ENCODE measurements at places on chromosomes 7 and 10. TPM values are rescaled to one million over a fixed set of nuclear protein-coding genes. Genes with fewer than 3 reads are reported as not detected.

DNA sequence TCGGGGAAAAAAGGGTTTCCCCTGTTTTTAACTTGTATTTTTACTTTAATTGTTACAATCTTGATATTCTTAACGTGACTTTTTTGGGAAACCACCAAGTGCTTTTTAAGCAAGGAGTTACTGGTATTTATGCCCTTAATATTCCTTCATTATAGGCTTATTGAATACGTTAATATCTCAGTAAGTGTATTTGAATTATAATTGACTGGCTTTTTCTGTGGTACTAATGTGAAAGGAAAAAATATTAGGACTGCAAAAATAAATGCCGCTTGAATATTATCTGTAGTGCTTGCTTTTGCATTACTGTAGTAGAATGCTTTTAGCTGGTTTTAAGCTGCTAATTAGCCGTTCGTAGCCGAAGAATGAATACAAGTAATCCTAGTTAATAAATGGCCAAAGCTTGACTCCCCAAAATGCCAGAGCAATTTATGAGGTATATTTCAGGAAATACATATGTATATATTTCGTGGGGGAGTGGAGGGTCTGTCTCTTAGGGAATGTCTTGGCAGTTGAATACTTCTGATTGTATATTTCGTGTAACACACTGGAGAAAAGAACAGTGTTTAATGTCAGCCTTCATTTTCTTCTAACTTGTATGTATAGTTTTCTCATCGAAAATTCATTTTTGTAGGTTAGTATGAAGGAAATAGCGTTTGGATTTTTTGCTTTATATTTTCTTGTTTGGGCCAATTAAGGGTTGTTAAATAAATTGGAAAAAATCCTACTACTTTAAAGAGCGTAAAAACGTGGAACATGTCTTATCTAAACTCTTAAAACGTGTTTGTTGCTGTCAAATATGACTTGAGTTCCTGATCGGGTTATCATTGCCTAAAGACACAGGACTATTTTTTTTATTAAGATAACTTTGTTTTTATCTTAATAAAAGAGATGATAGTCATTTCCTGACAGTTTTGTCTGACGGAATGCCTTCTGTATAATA is 1.5 kb downstream of the PDCD4 start:
- no peak for DNase-seq

- DNase-seq = no peak
Observed at GRCh38 chr7:100826514-100827329, 601 bp downstream of the EPHB4 start.

The MDFIC gene
- total RNA-seq = 20.7 TPM

- no peak for DNase-seq
Observed at GRCh38 chr10:12154516-12154915, 25.0 kb downstream of the SEC61A2 start.

GRCh38 chr10:30011396-30011795 is 48.0 kb downstream of the JCAD start:
- DNase-seq = no peak

The CLCN1 gene
- not detected for total RNA-seq

- DNase-seq = no peak
Observed at GRCh38 chr7:107703219-107703618, 40.7 kb upstream of the CBLL1 start.

- DNase-seq = no peak
Observed at GRCh38 chr10:125158601-125159485, 1.5 kb downstream of the CTBP2 start.

The DLX5 gene
- total RNA-seq = 0.51 TPM

The C7orf57 gene
- total RNA-seq = 0.06 TPM

DNA sequence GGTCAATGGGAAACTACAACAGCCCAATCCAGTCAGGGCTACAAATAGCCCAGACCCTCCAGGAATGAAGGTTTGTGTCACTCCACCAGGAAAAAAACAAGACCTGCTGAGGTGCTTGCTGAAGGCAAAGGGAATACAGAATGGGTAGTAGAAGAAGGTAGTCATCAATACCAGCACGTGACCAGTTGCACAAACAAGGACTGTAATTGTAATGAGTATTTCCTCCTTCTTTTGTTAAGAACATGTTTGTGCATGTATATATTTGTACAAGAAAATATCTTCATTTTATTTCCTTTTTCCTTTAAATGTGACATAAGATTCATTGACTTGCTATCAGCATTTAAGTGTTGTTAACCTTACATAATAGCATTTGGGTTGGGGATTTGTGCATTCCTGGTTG is 229.3 kb downstream of the IMMP2L start:
- DNase-seq = no peak

The SPOCK2 gene
- 0.29 TPM for total RNA-seq

The EPHA1 gene
- total RNA-seq = not detected

DNA sequence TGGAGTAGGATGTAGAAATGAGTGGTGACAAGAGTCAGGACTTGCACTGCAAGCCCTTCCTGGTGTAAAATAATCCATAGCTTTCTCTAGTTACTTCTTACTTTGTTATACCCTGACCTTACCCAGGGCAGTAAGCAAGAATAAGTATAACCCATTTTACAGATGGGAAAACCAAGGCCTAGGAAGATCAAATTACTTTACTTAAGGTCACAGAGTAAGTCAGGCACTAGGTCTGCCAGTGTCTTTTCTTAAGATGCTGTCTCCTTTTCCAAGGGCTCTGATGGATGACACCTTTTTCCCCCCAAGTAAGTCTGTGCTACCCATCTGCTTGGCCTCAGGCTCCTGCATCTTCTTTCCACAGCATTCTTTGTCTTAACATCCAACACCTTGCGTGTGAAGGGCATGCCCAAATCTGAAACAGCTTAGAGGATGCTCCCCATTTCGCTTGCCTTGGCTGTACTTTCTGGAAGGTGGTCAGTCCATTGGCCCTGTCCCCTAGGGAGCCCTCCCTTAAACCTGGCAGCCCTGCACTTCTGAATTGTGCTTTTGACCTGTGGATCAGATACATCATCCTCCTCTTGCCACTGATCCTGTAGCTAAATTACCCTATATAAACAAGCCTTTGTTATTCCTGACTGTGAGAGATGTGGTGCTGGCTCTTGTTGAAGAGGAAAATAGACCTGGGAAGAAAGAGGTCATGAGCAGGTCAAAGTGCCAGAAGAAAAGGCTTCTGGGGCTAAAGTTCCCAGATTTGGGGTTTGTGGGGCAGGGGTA is 168.6 kb downstream of the LRMDA start:
- no peak for DNase-seq

- no peak for DNase-seq
Observed at GRCh38 chr10:46559231-46559671, 2.8 kb upstream of the GPRIN2 start.

DNA sequence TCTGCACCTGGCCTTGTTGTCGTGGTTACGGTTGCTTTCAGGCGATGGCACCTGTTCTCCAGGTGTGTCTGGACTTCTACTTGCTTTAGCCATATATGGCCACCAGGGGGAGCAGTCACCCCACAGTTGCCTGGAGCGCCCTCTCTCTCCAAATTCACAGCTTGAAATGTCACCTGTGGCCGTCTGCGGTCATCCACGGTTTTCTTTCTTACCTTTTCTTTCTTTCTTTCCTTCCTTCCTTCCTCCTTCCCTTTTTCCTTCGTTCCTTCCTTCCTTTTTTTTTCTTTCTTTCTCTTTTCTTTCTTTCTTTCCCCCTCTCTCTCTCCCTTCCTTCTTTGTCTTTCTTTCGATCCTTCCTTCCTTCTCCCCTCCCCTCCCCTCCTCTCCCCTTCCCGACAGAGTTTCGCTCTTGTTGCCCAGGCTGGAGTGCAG is 150.5 kb upstream of the VKORC1L1 start:
- peak; percentile 41 for DNase-seq

GRCh38 chr7:69602522-69602921 is 4.2 kb downstream of the AUTS2 start:
- DNase-seq = no peak

GRCh38 chr7:154842591-154842990 is 160.3 kb downstream of the PAXIP1 start:
- DNase-seq = peak; percentile 88

GRCh38 chr7:112987171-112987570 is 99.5 kb downstream of the GPR85 start:
- no peak for DNase-seq

- DNase-seq = no peak
Observed at GRCh38 chr7:39666562-39666961, 43.2 kb downstream of the RALA start.

The NAT16 gene
- not detected for total RNA-seq

The INHBA gene
- 2.2 TPM for total RNA-seq

GRCh38 chr7:63025815-63026214 is 972.8 kb upstream of the ZNF722 start:
- DNase-seq = no peak

- DNase-seq = no peak
Observed at GRCh38 chr10:30823651-30824050, 194.1 kb upstream of the LYZL2 start.

The UNCX gene
- not detected for total RNA-seq

The KIF20B gene
- total RNA-seq = 19.6 TPM

- peak; percentile 45 for DNase-seq
Observed at GRCh38 chr10:109966961-109967738, 40.6 kb upstream of the ADD3 start.

DNA sequence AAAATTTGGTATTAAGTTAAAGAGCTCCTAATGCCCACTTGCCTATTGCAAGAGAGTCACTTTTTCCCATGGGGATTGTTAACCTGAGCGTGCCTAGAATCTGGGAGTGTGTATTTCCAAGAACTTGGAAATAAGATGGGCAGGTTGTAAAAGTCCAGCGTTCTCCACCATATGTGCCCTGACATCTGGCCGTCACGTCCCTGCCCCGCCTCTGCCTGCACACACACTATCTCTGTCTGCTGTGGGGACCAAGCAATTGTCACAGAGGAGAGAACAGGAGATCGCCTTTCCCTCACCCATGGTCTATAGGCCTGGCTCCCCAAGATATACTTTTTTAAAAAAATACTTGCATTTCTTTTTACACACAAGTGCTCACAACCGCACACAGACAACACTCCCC is 396.5 kb upstream of the PFKP start:
- DNase-seq = no peak

DNA sequence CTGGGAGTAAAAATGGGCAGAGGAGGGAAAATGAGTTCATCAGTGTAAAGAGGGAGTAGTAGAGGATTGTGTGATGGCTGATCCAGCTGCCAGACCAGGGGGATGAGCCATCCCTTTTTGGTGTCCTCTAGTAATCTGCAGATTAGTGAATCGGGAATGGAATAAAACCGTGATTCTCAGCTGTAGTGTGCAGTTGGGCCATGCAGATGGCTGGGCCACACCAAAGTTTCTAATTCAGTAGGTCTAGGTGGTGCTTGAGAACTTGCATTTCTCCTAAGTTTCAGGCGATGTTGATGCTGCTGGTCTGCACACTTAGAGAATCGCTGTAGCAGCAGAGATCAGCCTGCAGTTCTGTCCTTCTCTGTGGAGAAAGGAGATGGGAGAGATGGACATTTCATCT is 22.7 kb downstream of the PDCD11 start:
- DNase-seq = no peak

DNA sequence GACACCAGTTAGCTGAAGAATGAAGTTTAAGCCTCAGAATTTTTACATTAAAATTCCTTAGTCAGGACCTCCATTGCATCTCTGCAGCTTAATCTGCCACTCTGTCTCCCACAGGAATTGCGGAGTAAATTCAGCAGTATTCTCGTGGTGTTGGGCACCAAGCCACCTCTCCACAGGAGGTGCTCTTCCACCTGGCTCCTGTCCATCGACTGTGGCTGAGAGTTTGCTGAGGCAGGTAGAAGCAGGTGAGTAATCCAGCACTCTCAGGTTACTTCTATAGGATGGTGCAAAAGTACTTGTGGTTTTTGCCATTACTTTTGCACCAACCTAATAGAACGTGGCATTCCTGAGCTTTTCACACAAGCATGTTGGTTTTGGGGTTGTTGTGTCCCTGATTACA is 134.1 kb downstream of the GFRA1 start:
- no peak for DNase-seq

The STEAP2 gene
- 5.8 TPM for total RNA-seq

The C10orf62 gene
- not detected for total RNA-seq

DNA sequence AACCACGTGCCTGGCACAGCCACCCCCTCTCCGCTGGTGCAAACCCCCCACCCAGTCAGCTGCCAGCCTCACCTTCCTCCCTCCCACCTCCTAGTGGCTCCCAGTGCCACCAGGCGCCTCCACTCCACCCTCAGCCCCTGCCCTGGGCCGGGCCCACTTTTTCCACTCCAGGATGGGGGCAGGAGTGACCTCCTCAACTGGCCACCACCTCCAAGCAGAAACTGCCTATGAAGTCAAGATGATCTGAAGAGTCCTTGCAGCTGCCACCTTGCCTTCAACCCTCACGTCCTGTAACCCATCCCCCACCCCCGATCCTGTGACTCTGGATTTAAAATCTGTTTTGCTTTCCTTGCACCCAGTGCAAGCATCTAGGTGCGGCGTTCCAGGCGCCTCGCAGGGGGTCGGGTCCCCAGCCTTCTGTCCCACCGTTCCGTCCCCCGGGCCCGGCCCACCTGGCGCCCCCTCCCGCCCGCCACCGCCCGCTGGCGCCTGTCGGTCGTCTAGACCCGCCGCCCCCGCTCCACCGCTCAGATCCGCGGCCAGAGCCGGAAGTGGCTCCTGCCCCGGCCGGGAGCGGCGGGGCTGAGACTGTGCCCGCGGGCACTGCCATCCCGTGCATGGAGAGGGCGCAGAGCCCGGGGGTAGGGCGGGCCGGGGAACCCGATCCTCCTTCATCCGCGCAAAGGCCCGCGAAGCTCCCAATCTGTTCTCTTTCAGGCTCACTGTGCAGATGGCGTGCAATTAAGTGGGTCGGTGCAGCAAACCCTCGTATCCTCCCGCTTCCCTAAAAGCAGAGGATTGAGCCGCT is 51.2 kb upstream of the GTF2I start:
- peak; percentile 60 for DNase-seq

The OR2A7 gene
- total RNA-seq = not detected

DNA sequence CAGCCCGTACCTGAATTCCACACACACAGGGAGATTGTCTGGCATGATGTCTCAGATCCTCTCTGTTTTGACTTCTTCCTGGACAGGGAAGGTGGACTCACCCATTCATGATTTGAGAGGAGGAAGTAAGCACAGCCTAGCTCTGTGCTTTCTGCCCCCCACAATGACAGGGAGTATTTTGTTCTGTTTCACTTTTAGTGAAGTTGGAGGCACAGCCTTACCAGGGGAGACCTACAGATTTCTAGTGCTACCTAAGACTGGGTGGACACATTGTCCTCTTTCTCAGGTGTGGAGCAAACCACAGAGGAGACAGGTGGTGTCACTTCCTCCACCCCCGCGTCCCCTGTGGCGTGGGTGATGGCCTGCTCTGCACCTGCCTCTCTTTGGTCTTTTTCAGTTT is 408.6 kb upstream of the PFKP start:
- DNase-seq = no peak

The ANLN gene
- total RNA-seq = 132 TPM

The POLR1F gene
- total RNA-seq = 61.5 TPM

GRCh38 chr7:27143023-27143949 is at the start of gene HOXA5:
Gene HOXA5 (minus strand): TSS chr7:27143681. CDS start chr7:27143607, 74 bp downstream.
- peak; percentile 99 for DNase-seq

All from H4 (cell line).